Activated CD8-positive, alpha-beta memory T cell treated with anti-CD3 and anti-CD28 coated beads for 4 hours (primary cell): ENCODE measurements at places on chromosomes 5 and 9.

GRCh38 chr5:73172951-73173350, at the start of gene TMEM174:
TSS of gene TMEM174 (plus strand) at chr5:73173193. CDS start at chr5:73173244, 51 bp downstream.
- DNase-seq, result no peak

GRCh38 chr5:38426490-38426889, 130.0 kb downstream of the LIFR start:
- no peak for DNase-seq

- DNase-seq, result peak; percentile 15
These were observed at the start of gene IDNK for GRCh38 chr9:83622939-83623678. TSS of gene IDNK (plus strand) at chr9:83623143. CDS start at chr9:83623172, 29 bp downstream.

DNA sequence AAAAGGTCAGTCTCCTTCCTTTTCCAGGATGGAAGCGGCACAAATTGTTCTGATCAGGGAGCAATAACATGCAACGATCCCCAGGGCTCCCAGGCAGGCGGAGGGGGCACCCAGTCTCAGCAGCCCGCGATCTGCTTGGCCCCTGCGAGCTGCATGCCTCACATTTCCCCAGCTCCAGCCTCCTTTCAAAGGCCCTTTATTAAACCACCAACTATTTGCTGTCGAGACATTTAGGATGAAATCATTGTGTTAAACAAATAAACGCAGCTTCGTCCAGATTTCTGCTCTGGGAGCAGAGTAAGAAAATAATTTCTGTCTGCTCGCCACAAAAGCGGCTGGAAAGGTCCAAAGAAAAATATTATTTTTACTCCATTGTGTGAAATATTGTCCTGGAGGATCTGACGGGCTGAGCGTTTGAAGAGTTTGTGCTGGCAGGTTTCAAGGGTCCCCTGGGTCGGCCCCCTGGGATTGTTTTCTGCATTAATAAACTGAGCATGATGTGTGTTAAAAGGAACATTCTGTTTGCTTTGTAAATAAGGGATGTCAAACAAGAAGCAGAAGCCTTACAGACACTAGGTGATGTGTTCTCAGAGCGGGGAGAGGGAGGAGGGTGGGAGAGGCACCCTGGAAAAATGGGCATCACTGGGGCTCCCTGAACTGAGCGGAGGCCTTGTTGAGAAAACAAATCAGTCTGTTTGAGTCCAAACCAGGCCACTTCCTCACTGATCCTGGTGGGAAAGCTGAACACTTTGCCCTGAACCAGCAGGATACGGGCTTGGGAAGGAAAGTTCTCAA, 110.1 kb downstream of the FOXD1 start:
- no peak for DNase-seq

GRCh38 chr5:73946919-73947602, 321.1 kb downstream of the ARHGEF28 start:
- no peak for DNase-seq

- DNase-seq, result no peak
These were observed 503.7 kb downstream of the SPATA31D1 start for GRCh38 chr9:82492274-82492673.

DNA sequence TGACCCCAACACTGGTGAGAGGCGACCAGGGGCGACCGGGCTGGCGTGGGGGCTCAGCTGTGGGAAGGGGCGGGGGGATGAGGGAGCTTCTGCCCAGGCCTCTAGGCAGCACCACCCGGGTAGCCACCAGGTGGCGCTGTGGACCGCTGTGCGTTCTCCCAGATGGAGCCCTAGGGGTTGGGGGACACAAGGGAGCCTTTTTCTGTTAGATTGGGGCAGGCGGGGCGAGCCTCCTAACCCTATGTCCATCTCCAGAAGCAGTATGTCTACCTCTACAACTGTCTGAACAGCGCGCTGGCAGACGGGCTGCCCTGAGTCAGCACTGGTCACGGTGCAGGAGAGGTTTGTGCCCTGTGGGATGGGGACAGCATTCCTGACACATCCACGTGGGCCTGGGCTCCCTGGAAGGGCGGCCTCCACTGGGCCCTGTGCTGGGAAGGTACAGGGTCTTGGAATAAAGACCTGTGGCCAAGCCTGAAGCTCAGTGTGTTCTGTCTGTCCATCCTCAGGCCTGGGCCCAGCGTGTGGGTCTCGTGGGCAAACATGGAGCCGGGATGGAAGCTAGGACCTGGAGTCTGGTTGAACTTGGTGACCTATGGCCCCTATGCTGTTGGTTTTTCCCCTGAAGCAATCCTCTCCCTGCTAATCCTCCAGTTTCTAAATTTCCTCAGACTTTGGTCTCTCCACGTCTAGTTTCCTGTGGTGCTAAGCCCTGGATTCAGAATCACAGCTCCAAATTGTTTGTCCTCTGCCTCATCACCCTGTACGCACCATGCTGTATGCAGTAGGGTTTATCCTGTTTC, 23.1 kb upstream of the SPTLC1 start:
- DNase-seq, result peak; percentile 45

GRCh38 chr5:143063175-143063970, 293.2 kb downstream of the ARHGAP26 start:
- DNase-seq, result no peak

DNA sequence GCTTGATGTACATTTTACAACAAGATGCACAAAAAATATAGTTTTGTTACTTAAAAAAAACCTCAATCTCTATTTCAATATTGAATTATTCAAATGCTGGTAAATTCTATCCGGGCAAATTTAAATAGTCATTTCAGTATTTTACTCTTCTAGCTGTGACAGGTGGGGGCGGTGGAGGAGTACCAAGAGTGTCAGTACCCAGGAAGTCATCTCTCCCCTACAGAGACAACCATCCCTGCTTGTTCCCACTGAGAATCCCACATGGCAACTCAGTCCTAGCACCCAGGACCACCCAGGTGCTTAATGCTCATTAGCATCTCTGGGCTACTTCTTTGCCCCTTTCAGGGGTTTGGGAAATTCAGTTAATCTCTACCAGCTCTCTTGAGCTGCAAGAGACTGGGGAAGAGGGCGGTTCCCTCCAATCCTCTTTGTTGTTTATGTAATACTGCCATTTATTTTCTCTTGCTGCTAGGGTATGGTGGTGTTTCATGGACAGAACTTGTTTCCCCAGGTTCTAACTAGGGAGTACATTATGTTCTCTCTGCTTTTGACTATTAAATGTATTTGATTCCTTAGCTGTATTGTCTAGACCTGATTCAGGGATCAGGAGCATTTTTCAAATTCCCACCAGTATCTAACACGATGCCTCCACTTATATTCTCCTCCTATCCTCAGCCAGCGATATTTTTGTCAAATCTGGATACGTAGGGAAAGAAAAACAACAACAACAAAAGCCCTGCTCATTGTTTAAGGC, 122.5 kb downstream of the CDH18 start:
- no peak for DNase-seq

DNA sequence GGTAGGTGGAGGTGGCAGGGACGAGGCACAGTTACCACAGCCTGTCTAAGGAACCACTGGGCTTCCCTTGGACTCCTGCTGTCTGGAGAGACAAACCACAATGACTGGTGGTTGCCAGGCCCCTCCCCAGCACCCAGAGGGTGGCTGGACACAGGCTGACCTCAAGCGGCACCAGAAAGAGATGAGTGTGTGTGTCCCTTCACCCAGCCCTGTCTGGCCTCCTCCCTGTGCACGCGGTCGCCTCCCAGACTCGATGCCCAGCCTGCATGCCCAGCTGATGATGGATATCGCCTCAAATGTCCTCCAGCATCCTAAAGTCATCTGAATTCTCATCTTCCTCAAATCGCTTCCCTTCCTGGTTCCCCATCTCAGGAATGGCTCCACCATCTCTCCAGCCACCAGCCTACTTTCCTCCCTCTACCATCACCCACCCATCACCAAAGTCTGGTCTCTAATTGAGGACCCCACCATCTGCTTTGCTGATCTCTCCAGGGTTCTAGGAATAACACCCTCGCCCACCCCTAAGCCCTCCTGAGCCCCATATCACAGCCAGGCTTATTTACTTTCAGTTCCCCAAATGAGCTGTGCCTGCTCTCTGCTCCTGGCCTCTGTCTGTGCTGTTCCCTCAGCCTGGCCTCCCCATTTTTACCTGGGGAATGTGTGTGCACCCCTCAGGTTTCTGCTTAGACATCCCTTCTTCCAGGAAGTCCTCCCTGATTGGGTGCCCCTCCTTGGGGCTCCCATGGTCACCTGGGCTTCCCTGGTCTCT, 52.5 kb upstream of the GGTA1 start:
- no peak for DNase-seq

GRCh38 chr9:108443741-108444140, 412.0 kb downstream of the ACTL7B start:
- DNase-seq, result no peak

GRCh38 chr5:122639033-122639432, 135.8 kb upstream of the SNX2 start:
- no peak for DNase-seq

GRCh38 chr5:76766746-76767145, 50.8 kb downstream of the F2R start:
- DNase-seq, result no peak

DNA sequence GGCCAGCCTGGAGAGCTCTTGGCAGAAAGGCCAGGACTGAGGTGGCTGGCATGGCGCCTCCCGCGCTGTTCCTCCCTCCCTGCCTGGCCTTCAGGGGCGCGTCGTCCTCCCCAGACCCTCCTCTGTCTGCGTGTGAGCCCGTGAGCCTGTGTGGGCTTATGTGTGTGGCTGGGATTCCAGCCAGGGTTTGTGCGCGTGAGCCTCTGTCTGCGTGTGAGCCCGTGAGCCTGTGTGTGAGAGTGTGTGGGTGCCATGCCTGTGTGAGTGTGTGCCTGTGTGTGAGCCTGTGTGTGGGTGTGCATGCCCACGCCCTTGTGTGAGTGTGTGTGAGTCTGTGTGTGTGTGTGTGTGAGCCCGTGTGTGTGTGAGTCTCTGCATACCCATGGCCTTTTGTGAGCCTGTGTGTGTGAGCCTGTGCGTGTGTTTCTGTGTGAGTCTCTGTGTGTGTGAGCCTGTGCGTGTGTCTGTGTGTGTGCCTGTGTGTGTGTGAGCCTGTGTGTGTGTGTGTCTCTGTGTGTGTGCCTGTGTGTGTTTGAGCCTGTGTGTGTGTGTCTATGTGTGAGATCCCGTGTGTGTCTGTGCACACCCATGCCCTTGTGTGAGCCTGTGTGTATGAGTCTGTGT, 13.0 kb downstream of the RXRA start:
- no peak for DNase-seq

DNA sequence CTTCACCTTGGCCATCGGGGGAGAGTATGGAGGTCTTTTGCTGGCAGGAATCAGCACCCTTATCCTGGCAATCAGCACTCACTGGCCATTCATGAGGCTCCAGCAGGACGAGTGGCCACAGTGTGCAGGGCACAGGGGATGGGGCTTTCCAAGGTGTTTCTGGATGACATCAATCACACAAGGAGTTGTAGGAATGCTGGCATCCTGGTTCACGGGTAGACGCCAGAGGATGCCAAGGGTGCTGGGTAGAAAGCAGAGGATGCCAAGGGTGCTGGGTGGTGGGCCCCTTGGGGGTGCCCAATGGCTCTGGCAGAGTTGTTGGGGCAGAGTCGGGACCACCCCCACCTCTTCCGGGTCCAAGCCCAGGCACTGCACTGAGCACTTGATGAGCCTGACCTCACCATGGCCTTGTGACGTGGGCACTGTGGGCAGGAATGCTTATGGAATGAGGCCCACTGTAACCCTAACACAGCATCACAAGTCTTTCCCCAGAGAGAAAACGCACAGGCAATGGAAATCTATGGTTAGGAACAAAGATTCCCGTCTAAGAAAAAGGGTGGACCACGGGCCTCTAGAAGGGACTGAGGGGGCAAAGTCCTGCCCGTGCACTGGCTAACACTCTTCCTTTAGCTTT, 29.1 kb downstream of the CEL start:
- no peak for DNase-seq

DNA sequence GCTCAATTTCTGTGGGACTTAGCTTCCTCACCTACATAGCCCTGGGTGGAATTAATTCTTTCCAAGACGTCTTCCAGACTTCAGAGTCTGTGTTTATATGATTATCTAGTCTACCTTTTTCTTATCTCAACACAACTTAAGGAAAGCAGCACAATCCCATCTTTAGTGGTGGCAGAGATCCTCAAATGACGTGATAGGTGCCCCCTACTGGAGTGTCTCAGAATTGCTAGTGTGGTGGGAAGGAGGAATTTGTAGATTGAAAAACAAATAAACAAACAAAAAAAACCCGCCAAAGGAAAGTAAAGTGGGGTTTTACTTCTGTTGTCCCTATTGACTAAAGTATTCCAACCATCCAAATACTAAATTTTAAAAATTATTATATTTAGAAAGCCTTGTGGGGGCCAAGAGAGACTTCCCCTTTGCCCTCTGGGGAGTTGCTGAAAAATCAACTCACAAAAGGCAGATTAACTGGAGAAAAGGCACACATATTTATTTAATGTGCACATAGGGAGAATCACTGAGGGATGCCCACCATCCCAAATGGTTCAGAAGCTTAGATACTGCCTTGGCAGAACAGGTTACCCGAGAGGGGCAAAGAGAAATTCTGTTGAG, 283.3 kb downstream of the TMEM167A start:
- no peak for DNase-seq

DNA sequence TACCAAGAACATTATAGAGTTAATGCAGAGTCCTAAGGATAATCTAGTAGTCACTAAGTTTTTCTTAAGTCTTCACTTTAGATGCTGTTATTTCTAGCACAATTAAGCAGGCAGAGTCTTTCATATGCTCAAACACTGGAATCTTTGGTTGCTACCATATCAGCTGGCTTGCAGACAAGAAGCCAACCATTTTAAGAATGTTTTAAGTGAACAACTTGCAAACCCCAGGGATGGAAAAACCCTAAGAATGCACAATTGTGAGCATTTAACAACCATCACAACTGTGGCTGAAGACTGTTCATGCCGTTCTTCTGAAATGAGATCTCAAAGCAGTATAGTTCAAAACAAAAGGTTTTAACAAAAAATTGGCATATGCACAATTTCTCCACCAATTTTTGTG, 55.1 kb downstream of the CSNK1A1 start:
- no peak for DNase-seq

- DNase-seq, result no peak
These were observed 332.4 kb upstream of the EFNA5 start for GRCh38 chr5:108003178-108003577.

DNA sequence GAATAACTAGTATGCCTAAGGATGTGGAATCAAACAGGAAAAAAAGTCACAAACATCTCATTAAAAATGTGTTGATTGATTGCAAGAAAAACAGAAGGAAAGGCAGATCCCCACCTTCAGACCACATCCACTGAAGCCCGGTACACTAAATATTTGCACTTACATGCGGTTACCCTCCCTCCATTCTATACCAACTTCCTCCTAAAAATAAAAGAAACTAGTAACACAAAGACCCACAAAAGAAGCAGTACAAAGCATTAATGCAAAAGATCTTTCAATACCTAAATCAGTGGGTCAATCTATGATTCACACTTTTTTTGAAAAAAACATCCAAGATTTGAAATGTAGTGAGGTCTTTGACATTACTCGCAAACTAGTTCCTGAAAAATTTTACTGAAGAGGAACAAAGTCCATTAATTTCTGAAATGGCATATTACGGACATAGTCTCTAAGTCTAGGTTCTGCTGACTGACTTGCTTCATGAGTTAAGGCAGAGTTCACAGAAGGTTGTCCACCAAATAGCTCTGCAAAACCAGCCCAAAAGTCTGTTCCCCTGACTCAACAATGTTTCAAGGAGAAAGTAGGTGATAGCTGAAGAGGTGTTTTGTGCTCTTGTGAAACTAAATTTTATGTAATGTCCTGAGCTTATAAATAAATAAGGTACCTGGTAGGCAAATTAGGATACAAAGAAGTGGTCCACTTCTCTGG, 100.7 kb downstream of the PAM start:
- DNase-seq, result no peak
